Activated naive CD8-positive, alpha-beta T cell treated with anti-CD3 and anti-CD28 coated beads for 36 hours (primary cell): ENCODE measurements at places on chromosomes 5 and 9.

DNA sequence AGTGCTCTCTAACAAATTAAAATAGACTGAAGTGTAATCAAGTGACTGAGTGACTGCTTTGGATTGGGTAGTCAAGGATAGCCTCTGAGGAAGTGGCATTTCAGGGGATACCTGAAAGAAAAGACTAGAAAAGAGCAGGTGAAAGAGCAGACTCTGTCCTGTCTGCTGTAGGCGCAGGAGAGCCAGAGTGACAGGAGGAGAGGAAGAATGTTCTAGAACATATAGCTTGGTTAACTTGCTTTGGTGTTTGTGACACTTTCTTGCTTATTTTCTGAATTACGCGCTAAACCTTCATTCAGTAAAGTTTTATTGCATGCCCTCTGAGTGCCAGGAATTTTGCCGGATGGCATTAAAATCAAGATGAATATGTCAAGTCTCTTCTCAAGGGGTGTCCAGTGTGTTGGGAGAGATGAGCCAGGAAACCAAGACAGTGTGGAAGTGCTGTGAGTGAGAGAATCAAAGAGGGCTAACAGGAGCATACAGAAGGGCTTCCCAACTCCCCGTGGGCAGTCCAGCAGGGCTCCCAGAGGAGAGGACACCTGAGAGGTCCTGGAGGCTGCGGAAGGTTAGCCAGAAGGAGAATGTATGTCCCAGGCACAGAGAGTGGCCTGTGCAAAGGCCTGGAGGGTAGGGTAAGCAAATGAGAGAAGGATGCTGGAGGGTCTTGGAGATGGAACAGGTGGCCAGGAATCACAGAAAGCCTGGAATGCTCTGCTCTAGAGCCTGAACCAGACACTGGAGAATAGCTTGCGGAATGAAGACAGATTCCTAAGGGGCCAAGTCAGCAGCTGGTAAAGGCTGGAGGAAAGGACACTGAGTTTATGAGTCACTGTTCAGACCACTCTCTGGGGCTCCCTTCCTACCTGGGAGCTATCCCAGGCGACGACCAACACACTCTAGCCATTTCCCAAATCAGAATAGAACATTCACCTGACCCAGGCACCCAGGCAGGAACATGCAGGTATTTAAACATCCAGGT lies 59.3 kb downstream of the SLC22A5 start:
- no peak for DNase-seq

DNA sequence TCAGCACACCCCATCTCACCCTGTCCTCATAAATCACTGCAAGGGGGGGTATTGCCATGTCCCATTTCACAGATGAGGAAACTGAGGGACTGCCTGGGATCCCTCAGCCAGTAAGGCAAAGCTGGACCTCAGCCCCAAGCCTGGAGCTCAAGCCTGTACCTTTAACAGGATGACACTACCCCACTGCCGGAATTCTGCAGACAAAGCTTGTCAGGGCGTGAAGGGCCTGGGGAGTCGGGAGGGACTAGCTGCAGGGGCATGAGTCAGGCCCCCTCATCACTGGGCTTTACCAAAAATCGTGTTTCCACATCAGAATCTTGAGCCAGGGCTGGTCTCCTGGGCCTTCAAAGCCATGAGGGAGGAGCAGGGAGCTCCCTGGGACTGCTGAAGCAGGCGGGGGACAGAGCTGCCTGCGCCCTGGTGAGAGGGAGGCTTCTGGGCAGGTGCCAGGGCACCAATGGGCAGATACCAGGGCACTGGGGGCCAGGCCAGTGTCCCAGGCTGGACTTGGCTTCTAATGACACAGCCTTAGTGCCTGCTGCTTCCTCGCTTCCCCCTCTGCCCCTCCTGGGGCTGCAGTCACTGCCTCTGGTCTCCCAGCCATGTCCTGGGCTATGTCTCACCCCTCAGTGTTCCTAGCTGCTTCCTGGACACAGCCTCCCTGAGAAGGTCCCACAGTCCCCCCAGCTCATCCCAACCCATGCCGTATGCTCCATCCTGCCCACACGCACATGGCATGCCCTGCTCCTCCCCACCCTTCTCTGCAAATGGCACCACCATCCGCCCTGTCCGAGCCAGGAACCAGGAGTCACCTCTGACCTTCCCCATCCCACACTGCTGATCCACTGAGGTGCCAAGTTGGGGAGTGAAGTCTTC lies 80.7 kb downstream of the LMX1B start:
- DNase-seq, result no peak

- no peak for DNase-seq
These were observed 8.4 kb downstream of the FLT4 start for GRCh38 chr5:180640861-180641565.

- no peak for DNase-seq
These were observed 40.2 kb downstream of the RXRA start for GRCh38 chr9:134366223-134367031.

GRCh38 chr9:91896513-91897121 lies 53.4 kb downstream of the ROR2 start:
- DNase-seq, result no peak

GRCh38 chr5:122078116-122079110 lies at the start of gene LOX:
LOX (minus strand) TSS chr5:122078259; CDS start chr5:122077985, 274 bp downstream.
- DNase-seq, result no peak

DNA sequence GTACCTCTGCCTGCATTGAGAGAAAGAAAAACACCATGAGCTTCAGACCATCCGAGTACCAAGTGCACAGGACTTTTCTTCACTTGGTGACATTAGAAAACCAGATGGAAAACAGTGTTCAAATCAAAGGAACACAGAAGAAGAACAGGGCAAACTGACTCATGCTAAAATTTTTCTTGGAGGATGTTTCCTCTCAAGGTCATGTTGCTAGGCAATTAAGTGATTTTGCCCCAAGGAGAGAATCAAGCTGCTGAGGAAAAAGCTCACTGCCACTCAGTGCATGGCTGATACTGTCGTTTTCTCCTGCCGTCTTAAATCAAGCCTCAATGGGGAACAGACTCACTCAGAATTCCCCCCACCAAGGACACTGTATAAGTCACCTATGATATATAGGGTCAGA lies 57.9 kb upstream of the SIMC1 start:
- no peak for DNase-seq

GRCh38 chr5:181028032-181028819 lies 11.8 kb upstream of the BTNL9 start:
- DNase-seq, result no peak

GRCh38 chr5:175517824-175518450 lies 39.6 kb downstream of the SFXN1 start:
- peak; percentile 85 for DNase-seq

GRCh38 chr5:139592289-139592688 lies 31.1 kb downstream of the UBE2D2 start:
- no peak for DNase-seq

DNA sequence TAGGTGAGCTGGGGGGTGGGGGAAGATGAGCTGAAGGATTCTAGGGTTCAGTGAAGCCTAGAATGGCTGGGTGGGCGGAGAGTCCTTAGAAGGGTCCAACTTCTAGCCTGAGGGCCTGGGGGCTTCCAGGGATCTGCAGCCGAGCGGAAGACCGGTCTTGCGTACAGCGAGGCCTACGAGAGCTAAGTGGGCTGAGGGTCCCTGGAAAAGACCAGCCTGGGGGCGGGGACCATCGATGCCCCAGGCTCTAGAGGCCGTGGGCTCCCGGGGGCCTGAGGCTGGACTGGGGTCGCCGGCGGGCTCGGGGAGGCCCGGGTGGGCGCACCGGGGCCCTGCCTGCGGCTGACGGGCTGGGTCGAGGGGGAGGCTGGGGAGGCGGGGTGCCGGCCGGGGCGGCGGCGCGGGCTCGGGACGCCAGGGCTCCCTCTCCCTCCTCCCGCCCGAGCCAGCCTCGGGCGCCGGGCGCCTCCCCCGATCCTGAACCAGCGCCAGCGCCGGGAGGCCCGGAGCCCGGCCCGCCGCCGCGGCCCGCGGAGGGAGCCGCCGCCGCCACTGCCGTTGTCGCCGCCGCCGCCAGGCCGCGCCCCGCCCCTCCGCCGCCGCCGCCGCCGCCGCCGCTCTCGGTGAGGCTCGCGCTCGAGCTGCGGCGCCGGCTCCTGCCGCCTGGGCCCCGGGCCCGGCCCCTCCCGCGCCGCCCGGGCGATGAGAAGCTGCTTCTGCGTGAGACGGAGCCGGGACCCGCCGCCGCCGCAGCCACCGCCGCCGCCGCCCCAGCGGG lies at the start of gene MVB12B:
TSS of gene MVB12B (plus strand) at position 602 of the 778 bp plus-strand sequence. CDS start at position 703, 101 bp downstream.
- peak; percentile 67 for DNase-seq

- peak; percentile 33 for DNase-seq
These were observed 8.0 kb downstream of the BRD3 start for GRCh38 chr9:134059661-134060395.

DNA sequence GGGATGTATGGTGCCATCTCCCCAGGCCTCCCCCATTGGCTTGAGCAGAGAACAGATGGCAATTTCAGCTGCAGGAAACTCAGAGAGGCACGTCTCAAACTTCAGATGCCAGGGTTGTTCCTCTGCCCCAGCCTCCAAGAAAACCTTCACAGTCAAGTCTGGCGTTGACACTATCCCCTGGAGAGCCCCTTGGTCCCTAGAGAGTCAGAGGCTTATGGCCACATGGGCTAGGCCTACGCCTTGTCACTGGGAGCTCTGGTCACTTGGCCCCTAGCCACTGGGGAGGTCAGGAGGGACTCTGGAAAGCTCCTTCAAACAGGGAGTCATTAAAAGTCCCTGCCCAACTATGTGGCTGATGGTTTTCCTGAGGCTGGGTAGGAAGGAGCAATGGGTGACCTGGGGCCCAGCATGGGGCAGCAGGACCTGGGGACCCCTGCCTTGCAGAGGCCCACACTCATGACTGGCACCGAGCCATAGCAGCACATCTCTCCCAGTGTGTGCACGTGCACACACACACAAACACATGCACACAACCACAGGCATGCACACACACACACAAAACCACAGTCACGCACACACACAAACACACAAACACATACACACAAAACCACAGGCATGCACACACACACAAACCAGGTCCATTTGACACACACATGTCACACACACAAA lies 144.2 kb downstream of the GADD45G start:
- DNase-seq, result no peak

GRCh38 chr9:106956971-106957370 lies 94.0 kb downstream of the ZNF462 start:
- DNase-seq, result no peak

DNA sequence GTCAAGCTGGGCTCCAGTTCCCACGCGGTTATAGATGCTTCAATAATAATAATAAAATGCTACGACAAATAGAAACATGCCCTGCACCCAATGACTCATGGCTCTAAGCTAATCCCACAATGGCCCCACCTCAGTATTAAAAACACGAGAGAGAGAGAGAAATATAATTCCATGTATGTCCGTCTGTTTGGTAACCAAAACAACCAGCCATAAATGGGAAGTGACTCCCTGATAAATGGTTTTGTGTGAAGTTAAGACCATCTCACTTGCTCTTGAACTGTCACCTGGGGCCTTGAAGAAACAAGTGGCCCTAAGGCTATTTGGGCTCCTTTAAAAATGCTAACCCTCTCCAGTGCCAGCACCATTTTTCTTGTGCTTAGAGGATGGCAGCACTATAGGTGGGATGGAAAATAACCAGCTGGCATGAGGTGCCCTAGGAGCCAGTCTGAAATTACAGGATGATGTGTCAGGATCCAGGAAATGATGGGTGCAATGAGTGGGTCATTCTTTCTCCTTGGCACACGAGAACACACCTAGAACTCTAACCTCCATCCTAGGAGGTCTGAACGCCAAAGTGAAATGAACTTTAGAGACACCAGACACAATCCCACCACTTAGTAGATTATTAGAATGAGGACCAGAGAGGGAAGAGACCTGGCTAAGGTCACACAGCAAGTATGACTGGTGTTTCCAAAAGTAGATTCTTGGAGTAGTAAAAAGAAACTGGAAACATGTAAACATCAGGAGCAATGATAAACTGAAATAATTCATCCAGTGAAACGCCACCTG lies 35.7 kb upstream of the ADRB2 start:
- DNase-seq, result no peak

- no peak for DNase-seq
These were observed 50.9 kb upstream of the SARDH start for GRCh38 chr9:133788819-133789717.

DNA sequence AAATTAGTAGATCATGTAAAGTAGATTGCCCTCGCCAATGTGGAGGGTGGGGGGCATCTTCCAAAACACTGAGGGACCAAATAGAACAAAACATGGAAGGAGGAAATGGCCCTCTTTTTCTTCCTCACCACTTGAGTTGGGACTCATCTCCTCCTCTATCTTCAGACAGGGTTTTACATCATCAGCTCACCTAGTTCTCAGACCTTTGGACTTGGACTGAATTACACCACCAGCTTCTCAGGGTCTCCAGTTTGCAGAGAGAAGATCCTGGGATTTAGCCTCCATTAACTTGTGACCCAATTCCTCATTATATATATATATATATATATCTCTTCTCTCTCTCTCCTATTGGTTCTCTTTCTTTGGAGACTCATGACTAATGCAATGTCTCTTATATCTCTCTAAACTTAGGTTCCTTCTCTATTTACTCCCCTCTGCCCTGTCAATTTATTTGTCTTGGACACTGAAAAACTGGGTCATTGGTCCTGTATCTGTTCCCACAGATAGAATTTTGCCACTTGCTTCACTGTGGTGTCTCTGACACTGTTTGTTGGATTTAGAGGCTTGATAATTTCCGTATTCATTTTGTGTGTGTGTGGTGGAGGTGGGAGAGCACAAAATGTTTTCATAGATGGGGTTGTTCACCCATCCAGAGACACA lies 54.3 kb upstream of the TXNDC8 start:
- no peak for DNase-seq

DNA sequence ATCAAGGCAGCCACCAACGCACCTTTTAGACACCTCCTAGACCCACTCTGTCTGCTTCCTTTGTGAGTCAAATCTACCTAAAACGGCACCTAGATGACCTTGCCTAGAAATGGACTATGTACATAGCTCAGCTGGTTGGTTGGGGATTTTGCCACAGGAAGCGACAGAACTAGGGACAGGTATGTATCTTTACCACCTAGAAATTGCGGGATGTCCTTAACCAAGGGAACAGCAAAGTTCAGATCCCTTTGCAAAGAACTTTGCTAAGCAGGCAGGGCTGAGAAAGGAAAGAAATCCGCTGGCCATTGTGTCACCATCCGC lies 2.0 kb upstream of the ENC1 start:
- no peak for DNase-seq

- no peak for DNase-seq
These were observed 409.1 kb upstream of the GRIA1 start for GRCh38 chr5:153081385-153081784.

GRCh38 chr5:102581011-102581410 lies 82.2 kb upstream of the SLCO6A1 start:
- no peak for DNase-seq

DNA sequence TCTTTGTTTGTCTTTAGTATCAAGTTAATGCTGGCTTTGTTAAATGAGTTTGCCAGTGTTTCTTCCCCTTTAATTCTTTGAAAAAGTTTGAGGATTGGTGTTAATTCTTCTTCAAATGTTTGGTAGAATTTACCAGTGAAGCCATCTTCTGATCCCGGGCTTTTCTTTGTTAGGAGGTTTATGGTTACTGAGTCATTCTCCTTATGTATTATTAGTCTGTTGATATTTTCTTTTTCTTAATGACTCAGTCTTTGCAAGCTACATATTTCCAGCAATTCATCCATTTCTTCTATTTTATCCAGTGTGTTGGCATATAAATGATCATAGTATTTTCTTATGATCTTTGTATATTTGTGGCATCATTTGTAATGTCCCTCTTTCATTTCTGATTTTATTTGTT lies 74.5 kb upstream of the SPINK5 start:
- no peak for DNase-seq
